ENCODE measurements at places on chromosomes 4 and X. TPM values are rescaled to one million over a fixed set of nuclear protein-coding genes. Genes with fewer than 3 reads are reported as not detected.
A peak's percentile ranks its signal among the peaks of the same experiment; 100 is the strongest.

GRCh38 chr4:87219632-87220093, 755 bp downstream of the KLHL8 start:
- DNase-seq: no peak
- H3K36me3 ChIP-seq: no peaks in the 10 kb centered on the region
- H3K27me3 ChIP-seq: no peaks in the 10 kb centered on the region
- peaks cover 16% of the 10 kb centered on the region for H3K4me1 ChIP-seq
- peak overlapping the region; percentile 93 for H3K27ac ChIP-seq

- H3K27ac ChIP-seq: no peak overlapping the region
- no peak overlapping the region for H3K4me3 ChIP-seq
- no peak for DNase-seq
- no peaks in the 10 kb centered on the region for H3K4me1 ChIP-seq
Observed at GRCh38 chrX:22740836-22741235, 258.9 kb upstream of the DDX53 start.

TAF7L gene
- total RNA-seq: 2.5 TPM

TEX11 gene
- total RNA-seq: not detected

PNMA5 gene
- not detected for total RNA-seq

F8A3 gene
- 5.2 TPM for total RNA-seq

RNF212 gene
- 7.9 TPM for total RNA-seq

MAML3 gene
- 16.2 TPM for total RNA-seq
